ENCODE measurements at places on chromosomes 3 and 15.

GRCh38 chr3:148756311-148756710, 58.6 kb downstream of the AGTR1 start:
- DNase-seq = no peak

DNA sequence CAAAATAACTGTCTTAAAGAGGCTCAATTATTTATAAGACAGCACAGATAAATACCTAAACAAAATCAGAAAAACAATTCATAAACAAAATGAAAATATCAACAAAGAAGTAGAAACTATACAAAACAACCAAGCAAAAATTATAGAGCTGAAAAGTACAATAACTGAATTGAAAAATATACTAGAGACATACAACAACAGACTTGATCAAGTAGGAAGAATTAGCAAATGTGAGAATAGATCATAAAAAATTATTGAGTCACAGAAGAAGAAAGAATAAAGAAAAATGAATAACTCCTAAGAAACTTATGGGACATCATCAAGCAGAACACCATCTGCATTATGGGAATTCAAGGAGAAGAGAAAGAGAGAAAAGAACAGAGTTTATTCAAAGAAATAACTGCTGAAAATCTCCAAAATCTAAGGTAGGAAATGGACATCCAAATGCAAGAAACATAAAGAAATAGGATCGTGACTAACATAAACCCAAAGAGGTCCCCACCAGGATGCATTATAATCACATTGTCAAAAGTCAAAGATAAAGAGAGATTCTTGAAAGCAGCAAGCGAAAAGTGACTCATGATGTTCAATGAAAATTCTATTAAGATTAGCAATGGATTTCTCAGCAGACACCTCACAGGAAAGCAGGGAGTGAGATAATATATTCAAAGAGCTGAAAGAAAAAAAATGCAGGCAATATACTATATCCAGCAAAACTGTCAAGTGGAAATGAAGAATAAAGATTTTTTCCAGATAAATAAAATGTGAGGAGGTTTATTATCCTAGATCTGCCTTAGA, 85.9 kb downstream of the DCLK3 start:
- no peak for DNase-seq

DNA sequence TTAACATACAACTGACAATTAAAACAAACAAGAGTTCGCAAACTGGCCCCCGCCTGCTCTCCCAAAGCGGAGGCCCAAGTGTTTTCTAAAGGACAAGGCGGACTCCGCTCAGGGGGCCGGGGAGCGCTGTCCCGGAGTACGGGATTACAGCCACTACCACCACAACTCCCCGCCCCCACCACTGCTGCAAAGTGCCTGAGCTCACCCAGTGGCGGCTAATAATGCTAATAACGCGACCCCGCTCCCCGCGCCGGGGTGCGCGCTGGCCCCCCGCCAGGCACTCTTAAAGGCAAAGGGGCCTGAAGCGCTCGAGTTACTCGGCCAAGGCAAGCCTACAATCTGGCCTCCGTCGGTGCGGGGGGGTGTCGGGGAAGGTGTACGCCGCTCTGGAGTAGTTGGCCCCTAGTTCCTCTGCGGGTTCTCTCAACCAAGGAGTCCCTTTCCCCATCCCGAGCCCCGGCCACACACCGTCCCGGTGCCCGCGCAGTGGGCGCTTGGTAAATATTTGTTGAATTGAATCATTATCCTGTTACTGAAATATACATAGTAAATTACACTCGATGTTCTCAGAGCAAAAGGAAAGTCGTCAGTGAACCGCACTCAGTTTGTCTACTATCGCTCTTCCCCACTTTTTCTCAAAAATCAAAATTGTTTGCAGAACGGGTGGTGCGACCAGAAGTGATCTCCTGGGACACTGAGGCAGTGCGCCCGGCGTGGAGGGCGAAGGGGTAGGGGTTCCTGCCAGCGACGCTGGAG, 827 bp downstream of the WNT5A start:
- DNase-seq = no peak

GRCh38 chr3:193240850-193241706, at the start of gene PLAAT1:
Gene PLAAT1, plus strand, starts transcription at chr3:193241222. Its CDS starts 14,429 bp downstream, at chr3:193255651.
- peak; percentile 5 for DNase-seq

DNA sequence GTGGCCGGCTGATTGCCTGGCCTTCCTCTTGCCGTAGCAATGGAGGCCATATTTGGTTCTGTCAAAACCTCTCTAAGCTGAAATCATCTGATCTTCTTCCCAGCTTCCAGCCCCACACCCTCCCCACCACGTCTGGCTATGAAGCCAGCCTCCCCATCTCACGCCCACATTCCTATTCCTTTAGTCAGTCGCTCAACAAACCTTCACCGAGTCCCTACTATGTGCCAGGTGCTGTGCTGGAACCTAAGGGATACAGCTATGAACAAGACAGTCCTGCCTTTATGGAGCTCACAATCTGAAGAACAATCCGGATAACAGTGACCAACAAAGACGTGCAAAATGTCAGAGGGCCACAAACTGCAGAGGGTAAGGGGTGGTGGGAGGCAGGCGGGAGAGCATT, 31.9 kb upstream of the SMAD6 start:
- no peak for DNase-seq

- DNase-seq = no peak
These were observed 6.9 kb upstream of the PTX3 start for GRCh38 chr3:157429708-157430107.

DNA sequence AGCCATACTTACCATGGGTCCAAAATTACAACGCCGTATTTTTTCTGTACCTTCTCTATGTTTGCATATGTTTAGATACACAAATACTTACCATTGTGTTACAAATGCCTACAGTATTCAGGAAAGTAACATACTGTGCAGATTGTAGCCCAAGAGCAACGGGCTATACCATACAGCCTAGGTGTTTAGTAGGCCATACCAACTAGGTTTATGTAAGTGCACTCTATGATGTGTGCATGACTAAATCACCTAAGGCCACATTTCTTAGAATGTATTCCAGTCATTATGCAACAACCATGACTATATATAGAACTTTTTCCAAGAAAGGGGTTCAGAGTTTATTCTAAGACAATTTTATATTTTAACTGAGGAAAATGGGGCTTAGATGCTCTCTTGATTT, 411.7 kb downstream of the MAGI1 start:
- no peak for DNase-seq

DNA sequence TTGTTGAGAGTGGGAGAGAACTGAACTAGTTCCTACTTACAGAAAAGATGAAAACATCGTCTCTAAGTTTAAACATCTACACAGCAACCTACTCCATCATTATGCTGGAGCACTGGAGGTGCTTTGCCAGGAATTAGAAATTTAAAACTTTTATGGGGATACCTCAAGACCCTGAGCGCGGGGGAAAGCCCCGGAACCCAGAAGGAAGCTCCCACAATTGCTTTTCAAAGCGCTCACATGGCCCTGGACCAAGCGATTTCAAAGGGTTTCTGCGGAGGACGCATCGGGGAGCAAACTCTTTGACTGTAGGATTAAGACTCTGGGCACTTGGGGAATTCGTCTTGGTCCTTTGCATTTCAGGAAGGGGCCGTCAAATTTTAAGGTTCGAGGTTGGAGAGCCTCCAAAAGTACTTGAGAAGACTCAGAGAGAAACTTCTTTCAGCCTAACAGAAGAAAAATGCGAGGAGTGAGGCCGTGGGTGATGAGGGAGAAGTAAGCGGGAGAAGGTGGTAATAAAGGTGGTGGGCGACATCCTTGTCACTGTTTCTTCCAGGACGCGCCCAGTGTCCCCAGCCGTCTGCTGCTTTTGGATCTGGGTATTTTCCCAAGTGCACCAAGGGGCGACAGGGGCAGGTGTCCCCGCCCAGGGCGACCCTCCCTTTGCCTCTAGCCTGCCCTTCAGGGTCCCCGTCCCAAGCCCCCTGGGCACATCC, 591 bp downstream of the PROK2 start:
- DNase-seq = no peak

GRCh38 chr3:189635339-189635738, 4.2 kb downstream of the TP63 start:
- DNase-seq = no peak

- DNase-seq = peak; percentile 88
These were observed 42.0 kb upstream of the CFAP161 start for GRCh38 chr15:81091889-81092558.

DNA sequence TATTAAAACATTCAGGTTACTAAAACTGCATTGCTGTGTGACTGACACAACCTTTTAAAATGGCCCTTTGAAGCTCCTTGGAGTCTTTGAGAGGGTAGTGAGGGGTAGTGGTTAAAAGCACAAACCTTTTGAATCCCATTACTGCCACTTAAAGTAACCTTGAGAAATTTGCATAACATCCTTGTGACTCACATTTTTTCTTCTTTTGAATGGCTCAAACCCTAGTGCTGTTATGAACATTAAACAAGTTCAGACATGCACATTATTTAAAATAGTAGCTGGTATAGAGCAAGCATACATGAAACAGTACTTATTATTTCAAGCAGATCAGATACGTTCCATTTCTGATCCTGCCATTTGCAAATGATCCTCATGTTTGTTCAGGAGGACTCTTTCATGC, 3.7 kb upstream of the CLDN1 start:
- no peak for DNase-seq

- DNase-seq = no peak
These were observed 260.9 kb downstream of the FHIT start for GRCh38 chr3:60990442-60990730.

DNA sequence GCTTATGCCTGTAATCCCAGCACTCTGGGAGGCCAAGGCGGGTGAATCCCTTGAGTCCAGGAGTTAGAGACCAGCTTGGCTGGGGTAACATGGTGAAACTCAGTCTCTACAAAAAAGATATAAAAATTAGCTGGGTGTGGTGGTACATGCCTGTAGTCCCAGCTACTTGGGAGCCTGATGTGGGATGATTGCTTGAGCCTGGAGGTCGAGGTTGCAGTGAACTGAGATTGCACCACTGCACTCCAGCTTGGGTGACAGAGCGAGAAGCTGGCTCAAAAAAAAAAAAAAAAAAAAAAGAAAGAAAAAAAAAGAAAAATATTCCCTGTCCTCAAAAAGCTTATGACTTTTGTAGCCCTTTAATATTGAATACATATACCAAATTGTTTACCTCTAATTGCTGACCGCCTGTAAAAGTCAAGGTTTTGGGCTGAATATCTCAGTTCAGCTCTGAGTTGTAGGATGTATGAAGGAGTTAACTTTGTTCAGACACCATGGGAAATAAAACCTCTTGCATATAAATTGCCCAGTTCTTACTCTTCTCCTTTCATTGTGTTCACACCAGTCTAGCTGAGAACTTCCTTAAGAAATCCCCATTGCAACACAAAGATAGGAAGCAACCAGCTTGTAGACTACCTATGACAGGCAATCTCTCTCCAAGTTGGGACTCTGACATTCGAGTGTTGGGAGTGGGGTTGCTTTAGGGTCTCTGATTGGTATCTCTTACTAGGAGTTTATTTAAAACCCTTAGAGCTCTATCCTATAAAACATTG, 97.6 kb upstream of the RASGRP1 start:
- no peak for DNase-seq

DNA sequence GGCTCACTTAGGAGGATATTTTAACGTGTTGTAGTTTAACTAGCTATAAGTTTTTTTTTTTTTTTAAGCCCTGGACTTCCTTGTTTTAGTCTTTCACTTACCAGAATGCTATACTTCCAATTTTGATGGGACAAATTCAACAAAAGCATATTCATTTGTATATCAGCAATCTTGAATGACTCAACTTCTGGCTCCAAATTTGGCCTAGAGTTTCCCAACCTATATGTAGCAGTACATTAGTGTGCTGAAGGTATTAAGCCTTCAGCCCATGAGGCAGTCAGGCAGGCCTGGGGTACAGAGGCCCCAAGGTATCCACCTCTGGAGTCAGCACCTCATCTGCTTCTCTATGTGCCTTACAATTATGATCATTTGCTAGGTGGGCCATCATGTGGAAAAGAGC, 5.9 kb downstream of the PBRM1 start:
- no peak for DNase-seq

- no peak for DNase-seq
These were observed 3.7 kb upstream of the MYL3 start for GRCh38 chr3:46866720-46867549.

- peak; percentile 69 for DNase-seq
These were observed 54.6 kb upstream of the VILL start for GRCh38 chr3:37935756-37936666.

DNA sequence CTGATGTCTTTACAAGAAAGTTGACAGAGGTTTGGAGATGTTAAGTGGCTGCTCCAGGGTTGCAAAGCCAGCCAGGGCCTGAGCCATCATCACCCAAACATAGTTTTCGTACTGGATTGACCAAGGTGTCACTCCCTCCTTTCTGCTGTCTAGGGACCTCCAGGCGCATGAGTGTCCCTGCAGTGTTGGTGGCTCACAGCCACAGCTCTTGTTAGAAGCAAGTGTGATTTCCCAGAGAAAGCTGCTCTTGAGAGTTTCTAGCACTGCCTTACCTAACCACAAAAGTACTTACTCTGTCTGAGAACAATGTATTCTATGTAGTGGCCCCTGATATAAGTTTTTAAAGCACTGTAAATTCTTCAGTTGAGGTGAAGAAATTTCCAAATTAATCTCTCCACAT, 144.1 kb downstream of the SOX2 start:
- no peak for DNase-seq

DNA sequence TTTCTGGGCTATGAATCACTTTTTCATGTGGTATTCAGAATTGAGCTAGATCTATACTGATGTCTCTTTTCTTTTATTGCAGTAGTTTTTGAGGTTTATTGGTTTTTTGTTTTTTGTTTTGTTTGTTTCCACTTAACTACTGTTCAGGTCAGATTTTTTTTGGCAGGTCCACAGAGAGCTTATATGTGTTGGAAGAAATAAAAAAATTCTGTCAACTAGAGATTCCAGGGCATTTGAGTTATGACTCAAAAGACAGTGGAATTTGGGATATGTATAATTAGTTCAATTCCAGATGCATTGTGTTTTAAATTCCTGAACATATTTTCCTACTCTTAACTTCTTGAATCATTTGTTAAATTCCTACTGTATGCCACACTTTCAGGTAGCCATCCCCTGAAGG, 727.2 kb downstream of the SI start:
- no peak for DNase-seq

DNA sequence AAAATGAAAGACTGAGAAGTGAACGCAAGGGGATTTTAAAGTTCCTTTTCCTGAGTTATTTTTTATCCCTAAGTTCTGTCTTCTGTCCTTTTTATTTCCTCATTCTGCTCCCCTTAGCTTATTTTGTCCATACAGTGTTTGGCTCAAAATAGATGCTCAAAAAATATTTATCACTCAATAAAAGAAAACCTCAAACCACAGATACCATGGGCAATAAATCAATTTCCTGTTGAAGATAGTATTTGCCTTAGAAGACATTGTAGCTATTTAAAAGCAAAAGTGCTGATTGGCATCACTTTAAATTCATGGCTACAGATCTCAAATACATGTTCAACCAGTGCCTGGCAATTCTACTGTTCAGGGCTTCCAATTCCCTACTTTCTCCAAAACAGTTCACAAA, 316.5 kb upstream of the ADAMTS9 start:
- no peak for DNase-seq

DNA sequence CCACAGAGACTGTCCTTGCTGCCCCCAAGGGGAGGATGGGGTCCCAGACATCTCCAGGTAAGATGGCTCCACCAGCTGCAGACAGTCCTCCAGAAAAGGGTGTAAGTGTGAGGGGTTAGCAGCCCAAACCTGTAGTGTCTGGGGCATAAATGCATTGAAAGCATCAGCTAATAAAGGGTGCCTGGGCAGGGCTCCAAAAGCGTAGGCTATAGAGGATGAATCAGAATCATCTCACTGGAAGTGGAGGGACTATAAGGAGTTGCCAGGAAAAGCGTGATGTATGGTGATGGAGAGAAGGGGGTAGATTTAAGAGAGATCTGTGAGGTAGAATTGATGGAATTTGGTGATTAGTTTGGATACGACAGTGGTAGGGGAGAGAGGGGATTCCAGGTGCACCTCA, 79.9 kb upstream of the ONECUT1 start:
- no peak for DNase-seq

- peak; percentile 97 for DNase-seq
These were observed 315.1 kb downstream of the ZNF385D start for GRCh38 chr3:21435871-21436270.
